ENCODE measurements at places on chromosomes 11 and 22.

- no peak for DNase-seq
These were observed 10.5 kb upstream of the OR10D3 start for GRCh38 chr11:124172599-124172998.

DNA sequence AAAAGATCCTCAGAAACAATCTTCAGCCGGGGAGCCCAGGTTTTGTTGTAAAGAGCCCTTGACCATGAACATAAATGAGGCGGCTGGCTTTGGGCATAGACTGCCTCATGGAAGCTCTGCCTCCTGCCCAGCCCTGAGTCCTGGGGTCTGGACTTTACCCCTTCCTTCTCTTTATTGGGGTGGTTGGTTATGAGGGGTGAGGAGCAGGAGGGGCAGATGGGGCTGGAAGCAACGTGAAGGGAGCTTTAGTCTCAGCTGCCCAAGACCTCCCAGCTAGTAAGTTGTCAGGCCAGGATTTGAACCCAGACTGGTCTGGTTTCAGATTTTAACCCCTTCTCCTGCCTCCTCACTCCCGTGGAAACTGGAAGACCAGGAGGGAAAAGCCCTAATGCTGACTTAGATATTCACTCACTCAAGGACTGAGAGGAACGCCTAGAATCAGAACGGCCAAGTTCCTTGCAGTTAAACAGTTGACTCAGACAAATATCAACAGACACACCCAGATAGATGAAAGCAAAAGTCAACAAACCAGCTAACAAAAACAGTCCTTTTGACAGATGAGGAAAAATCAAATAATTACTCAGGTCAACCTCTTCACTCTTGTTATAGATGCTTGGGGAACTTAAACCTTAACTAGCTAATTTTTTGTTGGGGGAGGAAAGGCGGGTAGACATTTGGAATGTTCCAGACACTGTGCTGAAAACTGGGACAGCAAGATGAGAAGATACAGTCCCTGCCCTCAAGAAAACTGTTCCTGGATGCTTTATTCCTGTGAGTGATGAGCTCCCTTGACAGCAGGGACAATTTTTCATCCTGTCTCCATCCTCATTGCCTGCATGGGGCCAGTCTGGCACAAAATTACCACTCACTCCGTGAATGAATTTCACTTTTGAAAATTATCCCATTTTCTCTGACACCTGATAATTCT, 20.8 kb upstream of the ARRB1 start:
- no peak for DNase-seq

DNA sequence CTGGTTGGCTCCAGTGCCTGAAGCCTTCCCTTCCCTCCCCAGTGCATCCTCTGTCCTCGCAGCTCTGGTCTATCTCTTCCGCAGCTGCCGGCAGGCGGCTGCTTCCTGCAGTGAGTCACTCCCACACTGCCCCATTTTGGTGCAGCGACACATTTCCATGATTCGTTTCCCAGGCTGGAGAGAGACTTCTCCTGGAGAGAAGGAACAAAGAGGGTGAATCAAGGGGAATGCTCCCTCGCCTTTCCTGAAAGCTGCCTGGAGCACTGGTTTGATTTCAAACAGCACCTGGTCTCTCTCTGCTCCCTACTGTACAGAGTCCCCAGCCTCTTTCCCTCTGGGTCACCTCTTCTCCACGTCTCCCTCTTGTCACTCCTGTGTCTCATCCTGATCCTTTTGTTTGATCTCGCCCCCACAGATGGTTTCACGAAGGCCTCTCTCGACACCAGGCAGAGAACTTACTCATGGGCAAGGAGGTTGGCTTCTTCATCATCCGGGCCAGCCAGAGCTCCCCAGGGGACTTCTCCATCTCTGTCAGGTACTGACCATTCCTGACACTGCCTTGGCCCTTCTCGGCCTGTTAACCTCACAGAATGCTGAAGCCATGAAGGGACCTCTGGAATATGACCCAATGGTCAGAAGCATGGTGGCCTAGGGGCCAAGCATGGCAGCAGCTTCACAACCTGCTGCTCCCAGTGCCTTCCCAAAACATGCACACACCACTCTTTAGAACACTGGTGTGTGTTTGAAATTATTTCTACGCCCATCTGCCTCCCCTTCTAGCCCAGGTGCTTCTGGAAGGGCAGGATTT, at the start of gene TMA7B:
TMA7B (plus strand) TSS at position 758 of the 808 bp plus-strand sequence. CDS start 3,978 bp downstream, outside the sequence.
- no peak for DNase-seq

DNA sequence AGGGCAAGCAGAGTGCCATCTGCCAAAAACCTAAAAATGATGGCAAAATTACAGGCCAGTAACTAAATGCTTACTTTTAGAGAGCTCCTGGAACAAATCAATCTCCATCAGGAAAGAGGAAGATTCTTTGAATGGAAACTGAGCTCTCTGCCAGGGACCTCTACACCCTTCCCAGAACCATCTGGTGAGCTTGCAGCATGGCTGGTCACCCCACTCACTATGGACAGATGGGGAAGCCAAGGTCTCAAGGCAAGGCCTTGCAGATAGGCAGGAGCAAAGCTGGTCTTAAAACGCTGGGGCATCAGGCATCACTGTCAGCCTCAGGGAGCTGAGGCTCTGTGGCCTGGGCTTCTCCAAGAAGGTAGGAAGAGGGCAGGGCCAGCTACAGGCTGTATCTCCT, 36.2 kb downstream of the SERGEF start:
- DNase-seq, result no peak

DNA sequence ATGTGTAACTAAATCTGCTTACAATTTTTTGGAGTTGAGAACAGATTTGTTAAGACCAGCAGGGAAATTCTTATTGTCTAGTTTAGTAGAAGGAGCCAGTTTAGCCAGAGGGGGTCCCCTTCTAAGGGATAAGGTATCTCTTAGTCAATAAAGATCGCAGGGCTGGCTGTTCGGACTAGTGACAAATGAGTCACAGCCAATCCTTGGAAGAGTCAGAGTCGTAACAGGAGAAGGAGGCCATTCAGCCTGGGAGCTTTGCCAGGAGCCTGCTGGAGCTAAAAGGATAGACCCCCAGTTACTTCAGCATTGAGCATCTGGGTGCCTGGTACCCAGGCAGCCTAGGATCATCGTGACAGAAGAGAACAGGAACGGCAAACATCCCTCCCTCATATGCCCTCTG, 191.6 kb upstream of the ARHGAP20 start:
- no peak for DNase-seq

- DNase-seq, result no peak
These were observed 1046.3 kb downstream of the BRD1 start for GRCh38 chr22:48781391-48781790.

DNA sequence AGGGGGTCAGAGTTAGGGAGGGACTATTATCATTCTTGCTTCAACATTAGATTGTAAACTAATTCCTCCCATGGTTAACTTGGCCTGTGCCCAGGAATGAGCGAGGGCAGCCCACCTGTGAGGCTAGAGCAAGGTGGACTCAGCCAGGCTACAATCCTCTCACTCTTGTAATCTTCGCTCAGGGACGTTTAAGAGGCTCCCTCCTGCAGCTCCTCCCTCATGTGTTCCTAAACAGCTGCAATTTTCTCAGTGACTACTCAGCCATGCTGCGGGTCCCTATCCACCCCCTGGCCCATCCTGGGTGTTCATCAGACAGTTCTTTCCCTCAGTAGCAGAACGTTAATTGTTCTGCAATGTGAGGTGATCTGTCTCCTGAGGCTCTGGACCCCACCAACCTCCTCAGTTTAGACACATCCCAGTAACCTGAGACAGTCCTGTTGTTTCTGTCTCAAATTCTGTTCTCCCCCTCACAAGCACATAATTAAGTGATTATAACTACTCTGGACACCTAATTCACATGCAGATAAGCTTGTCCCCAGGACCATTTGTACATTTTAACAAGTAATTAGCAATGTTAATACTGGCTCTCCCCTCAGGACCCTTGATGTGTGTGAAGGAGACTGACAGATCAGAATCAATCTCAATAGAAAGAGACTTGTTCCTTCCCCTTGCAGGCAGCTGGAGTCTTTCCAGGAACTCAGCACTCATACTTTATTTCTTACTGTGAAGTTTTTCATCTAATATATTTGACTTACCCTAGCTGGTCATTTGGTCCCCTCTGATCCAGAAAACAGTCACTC, 337.2 kb upstream of the B3GAT1 start:
- no peak for DNase-seq

DNA sequence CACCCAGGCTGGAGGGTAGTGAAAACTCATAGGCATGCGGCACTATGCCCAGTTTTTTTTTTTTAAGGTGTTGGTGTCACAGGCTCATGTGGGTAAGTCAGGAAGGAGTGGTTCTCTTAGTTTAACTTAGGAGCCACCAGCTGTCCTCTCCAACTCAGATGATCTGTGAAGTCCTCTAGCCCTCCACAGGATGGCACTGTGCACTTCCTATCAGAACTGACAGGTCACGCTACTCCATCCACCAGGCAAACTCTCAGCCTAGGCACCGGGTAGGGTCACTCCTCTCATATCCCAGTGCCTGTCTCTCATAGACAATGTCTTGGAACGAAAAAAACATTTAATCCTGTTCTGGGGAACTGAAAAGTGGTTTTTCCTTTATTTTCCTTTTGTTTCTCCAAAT, 16.5 kb downstream of the NAP1L4 start:
- no peak for DNase-seq

DNA sequence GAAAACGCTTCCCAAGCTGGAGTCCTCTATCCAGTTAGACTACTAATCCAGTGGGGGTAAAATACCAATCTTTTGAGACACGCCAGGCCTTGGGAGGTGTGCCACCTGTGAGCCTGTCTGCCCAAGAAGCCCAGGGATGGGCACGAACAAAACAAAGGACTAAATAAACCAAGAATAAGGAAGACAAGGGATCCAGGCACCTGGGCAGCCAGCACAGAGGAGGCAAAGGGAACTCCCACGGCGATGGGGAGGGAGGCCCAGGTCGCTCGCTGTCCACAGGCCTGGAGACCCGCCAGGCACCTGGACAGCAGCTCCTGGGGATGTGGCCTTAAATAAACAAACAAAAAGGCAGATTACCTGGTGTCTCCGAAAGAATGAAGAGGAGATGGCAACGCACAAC, 31.4 kb downstream of the LRFN4 start:
- no peak for DNase-seq

DNA sequence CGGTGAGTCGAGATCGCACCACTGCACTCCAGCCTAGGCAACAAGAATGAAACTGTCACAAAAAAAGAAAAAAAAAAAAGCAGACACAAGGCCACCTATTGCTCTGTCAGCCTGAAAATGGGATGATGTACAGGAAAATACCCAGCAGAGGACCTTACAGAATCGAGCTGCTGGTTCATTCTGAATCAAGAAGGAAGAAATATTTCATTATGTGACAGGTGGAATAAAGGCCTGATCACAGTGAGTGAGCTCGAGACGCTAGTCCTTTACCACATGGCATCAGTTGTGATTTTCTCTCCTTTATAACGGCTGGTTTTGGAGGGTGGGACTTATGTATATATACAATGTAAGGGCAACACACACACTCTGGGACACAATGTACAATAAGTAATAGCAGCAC, 340.0 kb downstream of the LARGE1 start:
- no peak for DNase-seq

DNA sequence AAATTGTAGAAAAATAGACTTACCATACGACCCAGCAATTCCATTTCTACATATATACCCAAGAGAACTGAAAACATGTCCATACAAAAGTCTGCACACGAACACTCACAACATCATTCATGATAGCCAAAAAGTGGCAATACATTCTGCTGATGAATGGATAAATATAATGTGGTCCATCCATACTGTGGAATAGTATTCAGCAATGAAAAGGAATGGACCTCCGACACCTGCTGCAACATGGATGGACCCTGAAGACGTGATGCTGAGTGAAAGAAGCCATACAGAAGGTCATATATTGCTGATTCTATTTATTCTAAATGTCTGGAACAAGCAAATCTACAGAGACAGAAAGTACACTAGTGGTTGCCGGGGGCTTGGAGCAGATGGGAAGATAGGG, 19.2 kb downstream of the CPT1A start:
- no peak for DNase-seq

DNA sequence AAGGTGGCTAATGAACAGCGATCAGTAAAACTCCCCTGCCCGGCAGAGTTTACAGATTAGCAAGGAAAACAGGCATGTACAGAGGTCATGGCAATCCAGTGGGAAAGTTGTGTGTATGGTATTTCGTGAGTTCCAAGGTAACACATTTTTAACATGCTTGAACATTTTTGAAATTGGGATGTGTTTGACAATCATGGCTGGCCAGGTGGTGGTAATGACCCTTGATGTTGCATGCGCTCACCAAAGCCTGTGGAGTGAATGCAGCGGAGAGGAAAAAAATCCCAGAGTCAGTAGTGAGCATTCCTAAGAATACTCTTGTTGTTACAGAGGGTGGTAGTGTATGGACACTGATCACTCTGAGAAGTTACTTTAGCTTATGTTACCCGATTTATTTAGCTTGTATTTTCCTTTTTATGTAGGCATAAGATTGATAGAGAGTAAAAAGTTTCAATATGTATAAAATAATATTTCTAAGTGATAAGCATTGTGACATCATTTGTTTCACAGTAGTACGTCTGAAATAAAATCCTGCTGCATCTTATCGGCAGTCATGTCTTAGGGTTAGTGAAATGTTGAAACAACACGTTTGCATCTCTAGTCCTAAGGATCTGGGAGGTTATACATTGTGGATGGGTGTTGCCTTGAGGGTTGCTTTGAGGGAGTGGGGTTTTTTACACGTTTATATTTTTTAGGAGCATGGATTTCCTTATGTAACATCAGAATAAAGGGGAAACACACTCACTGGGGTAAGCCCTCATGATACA, 8.7 kb downstream of the TEAD1 start:
- no peak for DNase-seq

GRCh38 chr11:122139595-122139866, 23.5 kb upstream of the BLID start:
- DNase-seq, result no peak

- no peak for DNase-seq
These were observed 28.7 kb downstream of the KCNE3 start for GRCh38 chr11:74438681-74439080.

- DNase-seq, result no peak
These were observed 51.9 kb upstream of the ALX4 start for GRCh38 chr11:44361813-44362212.

DNA sequence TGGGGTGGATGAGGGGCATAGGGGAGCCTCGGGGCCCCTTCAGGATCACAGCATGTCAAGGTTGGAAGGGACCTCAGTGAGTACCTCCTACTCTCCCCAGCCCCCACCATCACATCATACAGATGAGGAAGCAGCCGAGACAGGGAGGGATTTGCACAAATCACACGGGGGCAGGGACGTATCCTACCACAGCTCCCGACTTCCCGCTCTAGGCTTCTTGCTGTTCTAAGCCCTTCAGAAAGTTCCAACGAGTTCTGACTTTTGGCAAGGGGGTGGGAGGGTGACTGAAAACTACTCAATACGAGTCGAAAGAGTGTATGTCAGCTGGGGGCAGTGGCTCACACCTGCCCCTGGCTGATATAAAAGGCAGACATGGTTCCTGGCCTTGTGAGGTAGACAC, 4.7 kb upstream of the RAD9A start:
- DNase-seq, result no peak

- no peak for DNase-seq
These were observed 33.7 kb upstream of the APOBEC3A start for GRCh38 chr22:38923463-38924346.

GRCh38 chr11:61019037-61019831, 47.8 kb downstream of the CD6 start:
- DNase-seq, result no peak

- no peak for DNase-seq
These were observed 73.1 kb upstream of the KCNA4 start for GRCh38 chr11:30089921-30090320.

Measured in stimulated activated CD4-positive, alpha-beta T cell treated with anti-CD3 and anti-CD28 coated beads, Interleukin-15, amount 100 ng/mL, for 1 hour (primary cell).